ENCODE measurements at places on chromosomes 13 and 19. TPM values are rescaled to one million over a fixed set of nuclear protein-coding genes. Genes with fewer than 3 reads are reported as not detected.

The ZNF790 gene
- 5.7 TPM for total RNA-seq

The SLC46A3 gene
- 20.2 TPM for total RNA-seq

- no peaks in the 10 kb centered on the region for H3K36me3 ChIP-seq
- DNase-seq: no peak
- H3K4me1 ChIP-seq: peaks cover 33% of the 10 kb centered on the region
- peak overlapping the region; percentile 80 for H3K27ac ChIP-seq
These were observed 1.4 kb downstream of the RAP2A start for GRCh38 chr13:97435323-97435722.

DNA sequence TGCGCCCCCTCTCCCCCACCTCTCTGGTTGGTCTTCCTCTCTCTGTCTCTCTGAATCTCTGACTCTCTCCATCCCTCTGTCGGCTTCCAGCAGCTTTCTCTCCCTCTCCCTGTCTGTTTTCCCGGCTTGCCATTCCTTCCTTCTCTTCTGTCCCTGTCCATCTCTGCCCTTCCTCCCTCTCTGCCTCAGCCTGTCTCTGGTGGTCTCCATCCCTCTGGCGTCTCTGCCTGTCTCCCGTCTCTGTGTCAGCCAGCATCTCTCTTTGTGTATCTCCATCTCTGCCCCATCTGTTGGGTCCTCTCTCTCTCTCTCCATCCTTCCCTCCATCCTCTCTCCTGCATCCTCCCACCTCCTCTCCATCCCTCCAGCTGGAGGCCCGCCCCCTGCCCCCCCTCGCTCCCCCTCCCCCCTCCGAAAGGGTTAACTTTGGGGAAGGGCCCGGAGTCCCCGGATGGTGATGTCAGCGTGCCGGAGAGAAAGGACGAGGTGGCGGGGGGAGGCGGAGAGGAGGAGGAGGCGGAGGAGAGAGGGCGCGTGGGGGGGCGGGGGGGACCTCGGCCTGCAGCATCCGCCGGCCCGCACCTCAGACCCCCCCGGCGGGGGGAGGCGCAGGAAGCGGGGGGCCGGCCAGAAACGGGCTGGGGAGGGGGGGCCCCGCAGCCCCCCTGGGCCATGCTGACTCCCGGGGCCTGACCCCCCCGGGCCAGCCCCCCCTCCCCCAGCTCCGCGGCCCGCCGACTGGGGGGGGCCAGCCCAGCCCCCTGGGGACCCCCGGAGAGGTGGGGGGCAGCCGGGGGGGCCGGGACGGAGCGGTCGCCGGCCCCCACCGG is at the start of gene BRSK1:
Gene BRSK1, plus strand, starts transcription at position 450 of the 830 bp plus-strand sequence. CDS start 446 bp downstream, outside the sequence.
- no peak within 1 kb of the TSS for H3K27ac ChIP-seq
- peak within 1 kb of the TSS; percentile 21 for H3K4me3 ChIP-seq
- H3K4me1 ChIP-seq: peaks cover 10% of the 10 kb centered on the region
- no peaks in the 10 kb centered on the region for H3K36me3 ChIP-seq
- no peaks in the 10 kb centered on the region for H3K27me3 ChIP-seq

DNA sequence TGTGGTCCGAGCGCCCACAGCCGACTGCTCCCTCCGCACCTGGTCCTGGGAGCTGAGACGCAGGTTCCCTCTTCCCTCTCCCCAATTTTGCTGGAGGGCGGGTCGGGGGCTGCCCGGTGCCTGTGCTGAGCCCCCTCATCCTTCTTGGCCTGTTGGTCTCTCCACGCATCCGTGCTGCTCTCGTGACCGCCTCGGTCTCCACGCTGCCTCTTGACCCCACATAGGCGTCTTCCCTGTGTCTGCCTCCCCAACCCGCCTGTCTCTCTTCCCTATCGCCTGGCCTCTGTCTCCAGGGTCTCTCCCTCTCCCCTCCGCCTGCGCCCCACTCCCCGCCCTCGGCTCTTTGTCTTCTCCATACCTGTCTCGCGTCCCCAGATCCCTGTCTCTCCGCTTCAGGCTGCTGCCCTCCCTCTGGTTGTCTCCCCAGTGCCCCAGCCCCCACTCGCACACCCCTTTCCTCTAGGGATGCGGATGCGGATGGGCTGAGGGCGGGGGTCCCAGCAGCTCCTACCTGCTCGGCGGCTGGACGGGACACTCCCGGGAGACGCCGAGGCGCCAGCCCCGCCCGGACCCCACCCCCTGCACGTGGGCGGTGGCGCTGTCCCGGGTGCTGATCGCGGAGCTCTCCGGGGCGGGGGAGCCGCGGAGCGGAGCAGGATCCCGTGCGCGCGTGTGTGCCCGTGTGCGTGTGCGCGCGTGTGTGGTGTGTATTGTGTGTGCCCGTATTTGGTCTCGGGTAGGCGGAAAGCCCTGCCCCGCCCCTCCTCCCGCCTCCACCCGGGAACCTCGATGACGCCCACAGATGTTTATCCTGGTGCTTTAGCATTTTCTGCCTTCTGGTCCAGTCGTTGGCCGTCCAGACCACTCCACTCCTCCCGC is at the start of gene SYT5:
Gene SYT5, minus strand, starts transcription at position 684 of the 879 bp plus-strand sequence. CDS start 1,248 bp downstream, outside the sequence.
- peaks cover 7% of the 10 kb centered on the region for H3K4me1 ChIP-seq
- H3K27me3 ChIP-seq: peaks cover 89% of the 10 kb centered on the region
- DNase-seq: no peak
- no peaks in the 10 kb centered on the region for H3K36me3 ChIP-seq
- H3K27ac ChIP-seq: no peak within 1 kb of the TSS

The PNMA8A gene
- 1.8 TPM for total RNA-seq

The DACT3 gene
- total RNA-seq: 10.0 TPM

- H3K4me1 ChIP-seq: no peaks in the 10 kb centered on the region
- no peaks in the 10 kb centered on the region for H3K27me3 ChIP-seq
- H3K27ac ChIP-seq: no peak overlapping the region
- no peak for DNase-seq
- H3K36me3 ChIP-seq: no peaks in the 10 kb centered on the region
These were observed 185.6 kb downstream of the MTUS2 start for GRCh38 chr13:29005763-29006120.

DNA sequence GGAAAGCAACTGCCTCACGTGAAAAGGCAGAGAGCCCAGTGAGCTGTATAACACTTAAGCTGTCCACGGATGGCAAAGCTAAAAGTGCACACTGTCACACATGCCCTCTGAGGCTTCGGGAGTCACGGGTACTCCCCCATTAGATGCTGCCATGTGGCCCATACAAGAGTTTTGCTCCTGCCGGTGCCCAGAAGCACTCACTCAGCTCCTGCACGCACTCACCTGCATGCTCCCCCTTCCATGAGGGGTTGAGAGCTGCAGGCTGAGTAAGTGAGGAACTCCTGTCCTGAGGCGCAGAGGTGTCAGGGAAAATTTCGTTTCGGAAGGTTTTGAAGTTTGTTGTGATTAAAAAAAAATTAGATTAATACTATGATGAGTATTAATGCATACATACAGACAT is 939.2 kb upstream of the ATXN8OS start:
- no peaks in the 10 kb centered on the region for H3K36me3 ChIP-seq
- H3K27ac ChIP-seq: no peak overlapping the region

- H3K27me3 ChIP-seq: peaks cover 7% of the 10 kb centered on the region
- H3K4me3 ChIP-seq: no peak overlapping the region
- H3K27ac ChIP-seq: no peak overlapping the region
- H3K36me3 ChIP-seq: no peaks in the 10 kb centered on the region
These were observed 12.6 kb upstream of the RAB20 start for GRCh38 chr13:110574161-110574560.

DNA sequence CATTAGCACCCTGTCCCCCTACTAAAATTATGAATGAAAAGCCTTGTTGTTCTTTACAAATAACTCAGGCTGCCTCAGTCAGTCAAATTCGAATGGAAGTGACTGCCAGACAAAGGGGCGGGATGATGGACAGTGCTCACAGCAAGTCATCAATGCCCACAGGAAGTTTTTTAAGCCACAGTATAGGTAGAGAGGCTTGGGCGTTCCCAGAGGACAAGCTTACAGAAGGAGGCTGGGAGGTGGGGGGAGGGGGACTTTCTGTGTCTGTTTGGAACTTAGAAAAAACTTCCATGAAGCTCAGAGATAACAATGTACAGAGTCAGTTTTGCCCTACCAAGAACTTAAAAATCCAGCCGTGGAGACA is 18.5 kb upstream of the SPRY2 start:
- H3K27me3 ChIP-seq: no peaks in the 10 kb centered on the region
- no peaks in the 10 kb centered on the region for H3K4me1 ChIP-seq
- DNase-seq: no peak
- H3K4me3 ChIP-seq: no peak overlapping the region
- H3K27ac ChIP-seq: no peak overlapping the region
- H3K36me3 ChIP-seq: no peaks in the 10 kb centered on the region

- H3K4me3 ChIP-seq: no peak overlapping the region
- no peaks in the 10 kb centered on the region for H3K36me3 ChIP-seq
- H3K4me1 ChIP-seq: no peaks in the 10 kb centered on the region
- peaks cover 7% of the 10 kb centered on the region for H3K27me3 ChIP-seq
- no peak for DNase-seq
- H3K27ac ChIP-seq: no peak overlapping the region
These were observed 75.6 kb downstream of the SPACA7 start for GRCh38 chr13:112451512-112452379.

DNA sequence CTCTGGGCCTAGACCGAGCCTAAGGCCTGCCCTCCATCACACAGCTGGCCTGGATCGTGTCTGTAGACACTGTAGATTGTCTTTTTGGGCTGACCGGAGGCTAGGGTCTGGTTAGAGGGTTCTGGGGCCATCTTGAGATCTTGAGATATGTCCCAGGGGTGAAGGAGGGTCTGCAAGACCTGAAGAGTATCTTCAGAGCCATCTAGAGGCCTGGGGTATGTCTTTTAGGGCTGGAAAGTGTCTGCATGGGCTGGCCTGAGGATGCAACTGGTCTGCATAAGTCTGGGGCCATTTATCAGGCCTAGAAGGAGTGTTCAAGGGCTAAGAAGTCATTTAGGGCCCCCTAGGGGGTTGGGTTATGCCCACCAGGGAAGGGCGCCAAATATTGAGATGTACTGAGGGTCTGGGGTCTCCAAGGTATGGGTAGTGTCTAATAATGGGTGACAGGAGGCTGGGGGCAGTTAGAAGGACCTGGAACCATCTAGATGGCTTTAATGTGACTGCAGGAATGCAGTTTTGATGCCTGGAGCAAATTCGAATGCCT is 555 bp downstream of the SCAF1 start:
- no peak for DNase-seq
- H3K27me3 ChIP-seq: no peaks in the 10 kb centered on the region
- H3K27ac ChIP-seq: peak overlapping the region; percentile 100
- H3K4me1 ChIP-seq: peaks cover 32% of the 10 kb centered on the region

GRCh38 chr13:76836311-76836710 is 49.9 kb downstream of the KCTD12 start:
- H3K4me1 ChIP-seq: no peaks in the 10 kb centered on the region
- no peak overlapping the region for H3K4me3 ChIP-seq
- H3K27ac ChIP-seq: no peak overlapping the region
- no peak for DNase-seq
- no peaks in the 10 kb centered on the region for H3K36me3 ChIP-seq

The THAP8 gene
- total RNA-seq: 5.2 TPM

GRCh38 chr19:5078666-5079065 is 109.8 kb downstream of the KDM4B start:
- H3K27ac ChIP-seq: no peak overlapping the region
- peaks cover 66% of the 10 kb centered on the region for H3K36me3 ChIP-seq
- H3K4me1 ChIP-seq: peaks cover 6% of the 10 kb centered on the region
- H3K4me3 ChIP-seq: no peak overlapping the region
- no peaks in the 10 kb centered on the region for H3K27me3 ChIP-seq
